ENCODE measurements at places on chromosomes 1 and 21.

DNA sequence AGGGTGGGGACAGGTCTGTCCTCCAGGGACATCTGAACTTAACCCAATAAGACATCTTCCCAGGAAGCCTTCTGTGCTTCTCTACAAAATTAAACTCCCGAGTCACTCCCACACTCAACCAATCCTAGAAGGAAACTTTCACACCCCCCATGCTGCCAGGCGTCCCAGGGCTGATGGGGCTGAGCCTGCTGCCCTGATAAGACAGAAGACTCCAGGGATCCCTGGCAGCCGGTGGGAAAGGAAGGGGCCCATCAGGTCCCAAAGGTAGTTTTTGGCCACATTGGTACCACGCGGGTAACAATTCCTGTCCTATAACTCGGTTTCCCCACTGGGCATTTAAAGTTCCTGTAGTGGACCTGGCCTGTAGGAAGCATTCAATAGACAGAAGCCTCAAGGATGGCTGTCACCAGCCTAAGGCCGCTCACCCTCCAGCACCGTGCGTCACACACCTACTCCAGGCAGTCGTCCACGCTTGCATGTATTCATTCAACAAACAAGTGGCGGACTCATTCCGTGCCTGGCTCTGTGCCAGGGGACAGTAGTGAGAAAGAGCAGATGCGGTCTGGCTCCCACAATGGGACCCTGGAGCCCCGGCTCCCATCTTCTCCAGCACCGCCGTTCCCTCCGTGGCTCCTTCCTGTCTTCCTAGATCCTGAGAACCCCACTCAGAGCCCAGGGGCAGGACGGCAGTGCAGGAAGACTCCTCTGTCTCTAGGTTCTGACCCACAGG lies 465.2 kb downstream of the NPHP4 start:
- DNase-seq: no peak

DNA sequence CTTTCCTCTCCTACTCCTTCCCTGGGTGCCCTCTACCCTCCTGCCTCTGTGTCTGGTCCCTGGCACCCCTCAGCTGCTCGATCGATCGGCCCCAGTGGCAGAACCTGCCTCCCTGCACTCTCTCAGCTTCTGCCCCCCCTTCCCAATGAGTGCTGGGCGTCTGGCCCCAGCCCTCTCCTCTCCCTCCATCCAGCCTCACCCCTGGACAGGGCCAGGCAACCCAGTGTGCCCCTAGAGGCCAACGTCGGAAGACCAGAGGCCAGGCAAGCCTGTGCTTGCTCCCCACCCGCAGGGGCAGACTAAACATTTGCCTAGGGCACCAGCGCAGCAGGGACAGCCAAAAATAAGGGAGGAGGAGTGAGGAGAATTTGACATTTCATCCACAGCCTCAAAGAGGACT lies 43.5 kb downstream of the LGR6 start:
- no peak for DNase-seq

- no peak for DNase-seq
These were observed 103.5 kb upstream of the LMO4 start for GRCh38 chr1:87225171-87225570.

DNA sequence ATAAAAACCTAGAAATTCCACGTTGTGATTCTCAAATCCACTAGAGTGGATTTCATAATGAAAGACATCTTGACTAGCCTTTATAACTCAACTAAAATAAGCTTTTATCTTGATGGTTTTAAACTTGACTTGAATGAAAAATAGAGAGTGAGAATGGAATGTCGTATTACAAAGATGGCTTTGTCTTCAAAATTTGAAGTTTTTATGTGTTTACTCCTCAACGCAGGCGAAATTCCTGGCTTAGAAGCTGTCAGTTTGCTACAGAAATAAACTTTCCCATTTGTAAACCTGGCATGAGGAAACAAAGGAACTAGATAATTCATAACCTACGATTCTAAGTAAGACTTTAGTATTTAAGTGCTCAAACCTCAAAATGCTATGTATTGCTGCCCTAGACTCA lies 90.0 kb upstream of the KRTAP19-8 start:
- no peak for DNase-seq

GRCh38 chr1:38076455-38076854 lies 29.9 kb upstream of the POU3F1 start:
- no peak for DNase-seq

DNA sequence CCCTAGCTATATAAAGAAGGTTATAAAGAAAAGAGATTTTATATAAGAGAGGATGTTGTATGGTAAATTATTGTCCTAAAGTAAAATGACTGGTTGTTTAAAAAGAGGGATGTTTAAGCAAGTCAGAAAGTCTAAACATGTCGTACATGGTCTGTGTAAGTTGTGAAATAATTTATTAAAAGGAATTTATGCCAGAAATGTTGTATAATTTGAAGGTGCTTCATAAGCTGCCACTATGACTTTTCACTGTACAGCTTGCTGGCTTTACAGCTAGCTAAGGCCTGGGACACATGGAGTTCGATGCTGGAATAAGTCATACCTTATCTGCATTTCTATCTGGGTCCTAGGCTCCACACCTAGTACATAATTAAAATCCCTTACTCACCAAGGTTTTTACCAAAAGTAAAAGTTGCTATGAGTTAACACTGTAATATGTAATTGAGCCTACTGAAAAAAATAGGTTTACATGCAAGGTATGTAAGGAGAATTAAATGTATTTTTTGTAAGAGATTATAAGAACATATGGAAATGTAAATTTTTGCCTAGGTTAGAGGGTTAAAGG lies 59.0 kb upstream of the EDEM3 start:
- no peak for DNase-seq

Measured in CD4-positive, alpha-beta T cell treated with Interleukin-2 at 100 ng/mL for 4 hours (primary cell).